ENCODE measurements at places on chromosomes 6 and 20.

GRCh38 chr6:139905404-139906052 is 531.1 kb upstream of the CITED2 start:
- no peak for DNase-seq

DNA sequence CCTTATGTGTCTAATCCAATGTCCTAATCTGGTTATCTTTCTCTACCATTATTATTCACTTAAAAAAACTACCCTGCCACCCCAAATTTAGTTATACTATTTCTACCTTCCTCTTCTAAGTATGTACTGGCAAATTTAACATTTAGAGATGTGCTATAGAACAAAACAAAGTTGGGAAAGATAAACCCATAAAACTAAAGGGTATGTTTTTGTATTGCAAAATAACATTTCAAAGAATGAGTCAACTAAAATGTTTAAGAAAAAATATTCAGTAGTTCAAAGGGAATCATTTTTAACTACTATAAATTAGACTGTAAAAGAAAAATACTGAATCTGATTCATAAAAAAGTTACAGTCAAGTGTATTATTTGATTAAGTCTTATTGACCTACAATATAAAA is 103.0 kb downstream of the LMBRD1 start:
- no peak for DNase-seq

DNA sequence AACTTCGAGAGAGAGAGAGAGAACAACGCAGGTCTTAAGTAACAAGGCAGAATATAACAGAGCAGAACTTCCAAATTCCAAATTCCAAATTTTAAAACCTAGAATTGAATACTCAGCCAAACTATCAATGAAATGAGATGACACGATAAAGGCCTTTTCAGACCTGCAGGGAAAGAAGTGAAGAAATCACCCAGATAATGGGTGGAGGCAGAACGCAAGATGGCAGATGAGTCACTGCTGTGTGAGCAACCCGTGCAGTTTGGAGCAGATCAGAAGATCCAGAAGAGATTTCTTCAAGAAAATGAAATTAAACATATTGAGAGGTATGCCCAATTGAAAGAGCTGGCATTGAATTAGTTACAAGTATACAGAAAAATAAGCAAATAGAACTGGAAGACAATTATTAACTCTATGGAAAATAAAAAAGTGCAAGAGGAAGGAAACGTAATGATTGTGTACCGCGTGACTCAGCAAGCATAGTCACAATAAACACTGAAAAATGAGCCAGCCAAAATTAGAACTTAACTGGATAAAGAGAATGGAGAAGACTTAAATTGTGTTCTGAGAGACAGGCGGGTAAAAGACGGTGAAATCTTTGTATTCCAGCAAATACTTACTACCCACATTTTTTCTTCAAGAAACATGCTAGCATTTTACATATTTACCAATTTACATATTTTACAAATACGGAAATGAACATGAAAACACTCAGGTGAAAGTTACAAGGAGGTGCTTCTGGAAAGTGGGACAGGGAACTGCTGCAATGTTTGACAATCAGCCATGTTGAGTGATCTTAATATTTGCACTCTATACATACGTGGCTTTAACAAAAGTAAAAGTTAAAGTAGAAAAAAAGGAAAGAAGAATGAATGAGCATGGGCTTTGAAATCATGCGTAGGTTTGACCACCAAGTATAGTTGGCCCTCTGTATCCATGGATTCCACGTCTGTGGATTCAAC is 87.9 kb upstream of the CDYL start:
- no peak for DNase-seq

DNA sequence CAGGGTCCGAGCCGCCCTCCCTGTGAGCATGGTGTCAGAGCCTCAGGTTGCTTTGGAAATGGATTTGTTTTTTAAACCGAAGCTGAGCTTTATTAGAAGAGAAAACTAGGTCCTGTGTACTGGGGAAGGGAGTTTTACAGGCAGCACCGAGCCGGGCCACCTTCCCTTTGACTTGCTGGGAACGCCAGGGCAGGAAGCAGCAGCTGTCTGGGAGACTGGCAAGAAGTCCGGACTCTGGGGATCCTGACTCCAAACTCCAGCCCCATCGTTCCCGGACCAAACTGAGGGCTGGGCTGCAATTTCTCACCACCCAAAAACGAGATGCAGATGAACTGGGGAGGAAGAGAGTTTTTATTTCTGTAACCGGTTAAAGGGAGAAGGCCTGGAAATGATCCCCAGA is 214.9 kb upstream of the KCNG1 start:
- DNase-seq: no peak

DNA sequence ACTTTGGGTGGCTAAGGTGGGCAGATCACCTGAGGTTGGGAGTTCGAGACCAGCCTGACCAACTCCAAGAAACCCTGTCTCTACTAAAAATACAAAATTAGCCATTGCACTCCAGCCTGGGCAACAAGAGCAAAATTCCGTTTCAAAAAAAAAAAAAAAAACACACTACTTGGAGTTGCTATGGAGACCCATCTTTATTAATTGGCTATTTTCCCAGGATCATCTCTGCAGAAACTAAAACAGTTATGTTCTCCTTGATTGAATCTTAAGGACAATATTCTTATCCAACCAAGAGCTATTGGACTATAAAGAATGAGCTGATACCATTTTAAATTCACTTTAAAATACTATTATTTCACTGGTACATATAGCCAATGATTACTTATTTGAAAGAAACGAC is 14.7 kb downstream of the AKIRIN2 start:
- DNase-seq: no peak
